Activated gamma-delta T cell treated with anti-CD3 and anti-CD28 coated beads, Interleukin-2, amount 50 U/mL, for 16 hours (primary cell): ENCODE measurements at places on chromosomes 12 and 14.
A peak's percentile ranks its signal among the peaks of the same experiment; 100 is the strongest.

DNA sequence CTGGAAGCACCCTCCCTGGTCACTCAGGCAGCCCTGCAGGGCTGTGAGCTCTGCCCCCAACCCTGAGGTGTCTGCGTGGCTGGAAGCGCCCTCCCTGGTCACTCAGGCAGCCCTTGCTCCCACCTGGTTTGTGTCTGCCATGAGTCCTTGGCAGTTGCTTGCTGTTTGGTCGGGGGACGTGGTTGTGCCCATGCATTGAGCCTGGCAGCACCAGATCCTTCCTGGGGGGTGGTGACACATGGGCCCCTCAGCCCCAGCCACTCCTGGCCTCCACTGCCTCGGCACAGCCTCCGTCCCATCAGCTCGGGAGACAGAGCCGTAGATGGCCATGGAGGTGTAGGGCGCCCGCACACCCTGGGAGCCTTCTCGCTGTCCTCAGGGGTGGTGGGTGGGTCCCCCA, 19.6 kb downstream of the MTA1 start:
- DNase-seq: no peak

- DNase-seq: no peak
Observed at GRCh38 chr14:56666294-56666693, 86.7 kb downstream of the TMEM260 start.

- no peak for DNase-seq
Observed at GRCh38 chr14:28831126-28831525, 64.5 kb downstream of the FOXG1 start.

DNA sequence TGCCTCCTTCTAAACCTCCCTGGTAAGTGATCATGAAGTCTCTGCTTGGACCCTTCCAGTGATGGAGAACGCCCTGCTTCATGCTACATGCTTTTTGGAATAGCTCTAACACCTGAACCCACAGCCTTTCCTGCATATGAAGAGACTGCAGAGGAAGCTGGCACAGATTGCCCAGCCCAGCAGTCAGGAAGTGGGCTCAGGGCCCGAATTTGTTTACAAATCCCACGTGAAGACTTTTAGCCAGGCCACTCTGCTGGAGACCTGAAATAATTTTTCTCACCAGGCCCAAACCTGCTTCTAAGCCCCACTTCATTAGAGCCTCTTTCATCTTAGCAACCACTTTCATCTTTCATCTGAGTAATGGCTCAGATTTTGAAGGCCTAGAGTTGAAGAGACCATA, 22.9 kb downstream of the RTN1 start:
- DNase-seq: no peak

GRCh38 chr14:99679543-99679942, 4.6 kb upstream of the CYP46A1 start:
- DNase-seq: no peak

DNA sequence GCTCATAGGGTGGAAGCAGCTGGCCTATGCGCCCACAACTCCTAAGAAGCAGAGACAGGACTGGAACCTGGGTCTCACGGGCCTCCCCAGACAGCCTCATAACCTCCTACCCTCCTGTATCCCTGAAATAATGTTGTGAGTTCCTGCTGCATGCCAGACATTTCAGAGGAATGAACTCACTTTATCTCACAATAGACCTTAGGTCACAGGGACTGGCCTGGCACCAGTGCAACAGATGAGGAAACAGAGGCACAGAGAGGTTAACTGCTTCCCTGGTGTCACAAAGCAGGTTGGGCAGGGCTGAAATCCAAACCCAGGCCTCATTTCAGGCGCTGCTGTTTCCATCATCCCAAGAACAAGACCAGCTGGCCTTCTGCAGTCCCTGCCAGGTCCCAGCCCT, 5.3 kb downstream of the PHETA1 start:
- DNase-seq: no peak

DNA sequence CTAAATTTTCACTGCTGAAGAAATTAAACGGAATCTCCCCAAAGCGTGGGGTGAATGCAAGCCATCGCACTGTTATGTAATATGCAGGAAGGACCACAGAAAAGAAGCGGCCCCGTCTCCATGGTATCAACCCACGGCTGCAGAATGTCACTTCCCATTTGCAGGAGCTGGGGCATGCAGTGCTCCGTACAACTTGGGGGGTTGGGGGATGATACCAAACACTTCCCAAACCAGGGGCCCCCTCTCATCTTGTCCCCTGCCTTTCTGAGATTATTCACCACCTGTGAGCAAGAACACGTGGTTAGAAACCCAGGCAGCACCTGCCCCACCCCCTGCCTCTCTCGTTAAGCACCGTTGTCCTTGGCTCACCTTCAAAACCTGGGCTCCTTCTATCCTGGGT, 505.1 kb upstream of the TMEM132C start:
- DNase-seq: no peak

DNA sequence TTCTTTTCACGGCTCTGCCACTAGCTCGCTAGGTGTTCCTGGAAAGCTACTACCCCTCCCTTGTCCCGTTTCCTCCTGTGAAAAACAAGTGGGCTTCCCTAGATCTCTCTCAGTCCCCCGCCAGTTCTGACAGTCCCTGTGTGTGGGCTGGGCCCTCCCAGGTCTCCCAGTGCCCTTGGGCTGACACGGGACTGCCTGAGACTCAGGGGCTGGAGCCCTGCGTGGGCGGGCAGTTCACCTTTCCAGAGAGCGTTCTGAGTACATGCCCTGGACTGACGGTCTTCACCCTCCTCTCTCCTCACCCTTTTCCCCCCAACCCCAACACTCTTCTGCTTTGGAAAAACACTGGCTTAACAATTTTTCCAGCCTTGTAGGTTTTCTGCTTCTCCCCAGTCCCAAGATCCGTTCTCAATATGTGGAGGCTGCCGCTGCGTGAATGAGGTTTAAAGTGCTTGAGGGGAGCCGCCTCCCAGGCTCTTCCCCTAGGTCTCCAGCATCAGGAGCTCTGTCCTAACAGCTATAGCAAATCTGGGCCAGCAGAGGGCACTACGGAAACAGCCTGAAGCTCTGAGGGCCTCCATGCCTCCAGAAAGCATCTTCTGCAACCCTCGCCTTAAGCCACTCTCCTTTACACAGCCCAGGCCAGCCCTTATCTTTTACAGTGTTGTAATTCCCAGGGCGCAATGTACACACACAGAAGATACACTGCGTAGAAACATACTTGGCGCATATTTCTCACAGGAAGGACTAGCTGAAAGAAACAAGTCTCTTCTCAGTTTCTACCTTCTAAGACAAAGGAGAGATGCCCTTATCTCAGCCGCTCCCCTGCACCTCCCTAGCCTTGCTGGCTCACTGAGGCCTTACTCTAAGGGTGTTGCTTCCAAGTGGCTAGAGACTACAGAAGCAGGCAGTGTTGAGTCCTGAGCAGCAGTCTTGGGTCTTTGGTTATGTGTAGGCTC, 10.4 kb upstream of the DCD start:
- peak; percentile 7 for DNase-seq
